ENCODE measurements at places on chromosomes 11 and 22.

- DNase-seq: no peak
Observed at GRCh38 chr11:75503531-75504099, 22.1 kb downstream of the GDPD5 start.

DNA sequence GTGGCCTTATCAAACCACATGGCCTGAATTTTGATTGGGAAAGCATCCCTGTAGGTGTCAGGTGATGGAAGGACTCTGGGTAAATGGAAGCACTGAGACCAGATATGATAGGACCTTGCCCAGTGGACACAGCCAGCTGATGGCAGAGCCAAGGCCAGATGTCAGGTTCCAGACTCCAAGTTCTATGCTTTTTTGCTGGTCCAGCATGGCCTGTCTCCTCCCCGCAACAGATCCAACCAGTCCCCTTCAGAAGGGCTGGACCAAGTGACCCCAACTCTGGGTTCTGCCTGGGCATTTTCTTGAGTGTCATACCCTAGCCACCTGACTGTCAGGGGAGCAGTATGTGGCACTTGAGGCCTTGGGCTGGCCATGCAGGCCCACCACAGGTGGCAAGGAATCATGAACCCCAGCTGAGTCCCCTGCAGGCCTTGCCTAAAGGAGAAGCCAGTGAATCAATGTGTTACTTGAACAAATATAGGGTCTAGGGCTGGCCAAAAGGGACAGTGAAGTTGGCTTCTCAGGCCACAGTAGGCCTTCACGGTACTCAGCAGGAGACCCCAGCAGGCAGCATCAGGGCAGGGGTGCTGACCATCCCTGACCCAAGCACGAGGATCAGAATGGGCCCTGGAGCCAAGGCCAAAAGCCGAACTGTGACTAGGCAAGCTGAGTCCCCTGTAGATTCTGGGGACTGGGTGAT lies 27.1 kb downstream of the KCNQ1OT1 start:
- no peak for DNase-seq

- DNase-seq: no peak
Observed at GRCh38 chr11:125375146-125375545, 120.9 kb downstream of the FEZ1 start.

- DNase-seq: no peak
Observed at GRCh38 chr11:8650401-8650990, 32.0 kb downstream of the TRIM66 start.

DNA sequence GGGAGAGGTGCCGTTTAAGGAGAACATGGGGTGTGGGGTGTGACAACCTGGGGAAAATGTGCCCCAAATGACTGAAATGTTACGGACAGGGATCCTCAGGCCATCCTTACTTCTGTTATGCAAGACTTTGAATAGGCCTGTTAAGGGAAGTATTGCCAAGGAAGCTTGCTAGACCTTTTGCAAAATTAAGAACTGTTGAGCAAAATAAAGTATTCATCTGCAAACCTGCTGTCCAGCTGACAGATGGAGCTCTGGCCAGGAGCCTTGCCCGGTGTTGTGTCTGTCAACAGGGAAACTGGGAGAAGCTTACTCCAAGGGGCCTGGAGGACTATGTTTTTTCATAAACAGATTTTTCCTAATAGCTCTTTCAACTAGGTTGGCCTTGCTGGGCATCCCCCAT lies 48.0 kb downstream of the FAT3 start:
- DNase-seq: no peak

- DNase-seq: no peak
Observed at GRCh38 chr22:46251266-46251665, 1.2 kb upstream of the CDPF1 start.
